ENCODE measurements at places on chromosomes 3 and 15. TPM values are rescaled to one million over a fixed set of nuclear protein-coding genes. Genes with fewer than 3 reads are reported as not detected.
A peak's percentile ranks its signal among the peaks of the same experiment; 100 is the strongest.

GRCh38 chr3:171809611-171809860 lies 747 bp downstream of the PLD1 start:
- peak; percentile 83 for DNase-seq

DNA sequence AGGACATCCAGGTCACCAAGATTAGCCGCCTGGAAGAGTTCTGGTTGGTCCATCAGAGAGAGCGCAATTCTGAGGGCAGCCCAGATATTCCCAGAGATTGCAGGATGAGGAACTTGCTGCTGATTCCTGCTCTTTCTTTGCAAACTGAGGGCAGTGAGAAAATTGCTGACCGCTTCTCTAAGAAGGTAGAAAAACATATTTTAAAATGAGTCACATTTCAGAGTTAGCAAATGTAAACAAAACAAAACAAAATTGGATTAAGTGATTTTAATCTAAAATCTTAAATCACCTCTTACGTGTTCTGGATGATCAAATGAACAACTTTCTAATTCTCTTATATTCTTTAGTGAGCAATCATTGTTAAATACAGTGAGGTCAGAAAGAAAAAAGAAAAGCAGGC lies 149.0 kb downstream of the USP13 start:
- no peak for DNase-seq

DNA sequence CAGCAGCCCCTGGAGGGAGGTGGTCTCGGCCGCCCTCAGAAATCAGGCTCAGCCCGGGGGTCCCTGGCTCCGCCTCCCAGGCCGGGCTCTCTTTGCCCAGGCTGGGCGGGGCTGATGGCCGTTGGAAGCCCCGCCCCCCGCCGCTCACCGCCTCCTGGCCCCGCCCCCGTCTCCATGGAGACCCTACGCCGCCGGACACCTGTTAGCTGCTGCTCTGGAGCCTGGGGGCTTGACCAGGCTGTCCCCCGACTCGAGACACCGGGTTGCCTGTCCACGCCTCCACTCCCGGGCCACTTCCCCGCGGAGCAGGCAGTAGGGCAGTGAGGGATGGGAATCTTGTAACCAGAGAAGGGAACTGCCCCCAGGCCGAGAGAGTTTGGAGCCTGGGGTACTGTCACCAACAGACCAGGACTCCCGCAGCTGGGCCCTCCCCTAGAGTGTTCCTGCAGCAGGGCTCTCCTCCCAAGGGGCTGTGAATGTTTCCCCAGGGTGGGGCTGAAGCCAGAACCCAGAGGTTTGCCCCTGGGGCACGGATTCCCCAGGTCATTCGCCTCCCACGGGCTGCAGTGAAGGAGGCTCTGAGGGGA lies 27.8 kb upstream of the RPL32 start:
- no peak for DNase-seq

Gene ADAMTS17
- 0.24 TPM for polyA plus RNA-seq

Gene MOBP
- polyA plus RNA-seq, result not detected

Gene PTX3
- polyA plus RNA-seq, result 0.14 TPM

All from mammary epithelial cell (primary cell).